ENCODE measurements at places on chromosomes 1 and 21. TPM values are rescaled to one million over a fixed set of nuclear protein-coding genes. Genes with fewer than 3 reads are reported as not detected.

Gene S100A12
- not detected for total RNA-seq

DNA sequence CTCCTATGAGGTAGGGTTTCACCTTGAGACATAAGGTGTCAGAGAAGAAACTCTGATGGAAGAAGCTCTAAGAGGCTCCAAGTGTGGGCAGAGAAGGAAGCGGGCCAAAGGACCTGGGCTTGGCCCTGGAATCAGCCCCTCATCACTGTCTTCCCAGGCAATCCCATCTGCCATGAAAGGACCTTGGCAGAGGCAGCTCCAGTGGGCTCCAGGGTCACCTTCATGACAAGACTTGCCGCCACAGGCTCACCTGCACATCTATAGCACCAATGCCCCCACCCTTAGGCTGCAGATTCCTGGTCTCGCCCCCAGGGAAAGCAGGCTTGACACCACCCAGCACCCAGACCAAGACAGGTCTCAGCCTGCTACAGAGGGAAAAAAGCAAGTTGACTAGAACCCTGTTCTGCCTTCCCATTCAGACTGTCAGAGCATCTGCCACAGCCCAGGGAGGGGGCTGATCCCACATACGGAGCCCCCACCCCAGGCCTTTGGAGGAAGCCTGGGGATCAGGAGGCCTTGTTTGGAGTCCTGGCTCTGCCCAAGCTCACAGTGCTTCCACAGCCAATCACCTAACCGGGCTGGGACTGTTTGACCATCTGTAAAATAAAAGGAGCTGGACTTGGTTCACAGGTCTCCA, 490 bp upstream of the FAM110D start:
- DNase-seq: no peak

DNA sequence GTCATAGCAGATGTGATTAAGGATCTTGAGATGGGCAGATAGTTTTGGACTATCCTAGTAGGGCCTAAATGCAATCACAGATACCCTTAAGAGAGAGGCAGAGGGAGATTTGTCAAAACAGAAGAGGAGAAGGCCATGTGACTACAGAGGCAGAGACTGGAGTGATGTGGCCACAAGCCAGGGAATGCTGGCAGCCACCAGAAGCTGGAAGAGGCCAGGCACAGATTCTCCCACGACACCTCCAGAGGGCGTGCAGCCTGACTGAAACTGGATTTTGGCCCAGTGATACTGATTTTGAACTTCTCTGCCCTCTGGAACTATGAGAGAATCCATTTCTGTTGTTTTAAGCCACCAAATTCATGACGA, 52.1 kb upstream of the EPS8L3 start:
- DNase-seq: no peak

DNA sequence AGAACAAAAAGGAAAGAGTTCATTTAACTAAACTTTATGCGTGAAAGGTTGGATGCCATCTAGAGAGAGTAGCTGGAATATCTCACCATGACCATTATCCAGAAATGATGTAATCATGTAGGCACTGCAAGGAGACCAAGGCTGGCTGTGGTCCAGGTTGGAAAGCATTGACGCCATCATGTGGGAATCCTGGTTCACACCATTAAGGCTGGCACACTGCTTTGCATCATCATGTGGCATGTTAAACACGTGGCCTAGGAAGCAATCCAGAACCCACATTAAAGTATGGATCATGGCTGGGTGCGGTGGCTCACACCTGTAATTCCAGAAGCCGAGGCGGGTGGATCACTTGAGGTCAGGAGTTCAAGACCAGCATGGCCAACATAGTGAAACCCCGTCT, 4.3 kb downstream of the ADAMTS1 start:
- DNase-seq: no peak
